ENCODE measurements at places on chromosomes 5 and 9.

- no peak overlapping the region for H3K27ac ChIP-seq
- no peak for DNase-seq
Measured at GRCh38 chr9:12695474-12695873, 2.3 kb downstream of the TYRP1 start.

DNA sequence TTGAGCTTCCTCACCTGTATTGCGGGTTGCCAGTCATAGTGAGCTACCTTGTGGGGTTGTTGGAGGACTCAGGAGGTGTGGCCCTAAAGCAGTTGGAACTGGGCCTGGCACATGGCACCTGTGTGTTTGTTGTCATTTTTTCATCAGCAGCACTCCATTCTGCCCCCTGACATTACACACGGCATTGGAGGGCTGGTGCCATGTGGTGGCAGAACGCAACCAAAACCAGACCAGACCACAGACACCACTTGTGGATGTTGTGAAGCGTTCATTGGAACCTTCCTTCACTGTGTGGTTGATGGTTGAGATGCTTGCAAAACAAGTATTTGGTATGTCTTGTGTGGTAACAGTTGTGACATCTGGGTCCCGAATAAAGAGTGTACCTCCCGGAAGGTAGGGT lies 113.2 kb upstream of the ERCC6L2 start:
- no peak overlapping the region for H3K4me3 ChIP-seq
- peaks cover 2% of the 10 kb centered on the region for H3K4me1 ChIP-seq
- H3K27me3 ChIP-seq: no peaks in the 10 kb centered on the region
- DNase-seq: peak; percentile 11
- no peaks in the 10 kb centered on the region for H3K36me3 ChIP-seq

DNA sequence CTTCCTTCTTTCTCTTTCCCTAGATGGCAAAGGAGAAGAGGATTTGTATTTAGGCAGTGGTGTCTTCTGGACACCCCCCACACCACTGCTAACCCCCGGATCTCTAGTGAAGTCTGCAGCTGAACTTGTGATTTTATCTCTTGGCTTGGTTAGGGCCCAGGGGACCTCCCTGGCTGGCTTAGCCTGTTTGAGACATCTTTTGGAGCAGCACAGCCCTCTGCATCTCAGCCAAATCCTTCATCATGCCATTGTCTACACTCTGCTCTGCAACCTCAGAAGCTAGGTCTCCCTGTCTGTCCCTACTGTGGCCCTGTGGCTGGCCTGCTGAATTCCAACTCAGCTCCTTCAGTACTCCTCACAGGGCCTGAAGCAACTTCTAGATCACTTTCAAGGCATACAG lies 81.7 kb downstream of the MUSK start:
- H3K4me1 ChIP-seq: no peaks in the 10 kb centered on the region
- H3K4me3 ChIP-seq: no peak overlapping the region
- DNase-seq: no peak

GRCh38 chr9:93684161-93684765 lies 107.9 kb downstream of the PHF2 start:
- H3K27me3 ChIP-seq: peaks cover 3% of the 10 kb centered on the region
- H3K27ac ChIP-seq: no peak overlapping the region
- no peak overlapping the region for H3K4me3 ChIP-seq

GRCh38 chr5:102818345-102818744 lies 63.2 kb downstream of the PAM start:
- no peak overlapping the region for H3K27ac ChIP-seq
- H3K36me3 ChIP-seq: peaks cover 7% of the 10 kb centered on the region
- DNase-seq: no peak
- H3K4me3 ChIP-seq: no peak overlapping the region
- H3K4me1 ChIP-seq: peaks cover 25% of the 10 kb centered on the region

Data from activated naive CD8-positive, alpha-beta T cell treated with anti-CD3 and anti-CD28 coated beads for 36 hours (primary cell).